ENCODE measurements at places on chromosomes 12 and 14. TPM values are rescaled to one million over a fixed set of nuclear protein-coding genes. Genes with fewer than 3 reads are reported as not detected.

GRCh38 chr12:92108651-92109050 is 37.0 kb downstream of the BTG1 start:
- DNase-seq, result no peak

DNA sequence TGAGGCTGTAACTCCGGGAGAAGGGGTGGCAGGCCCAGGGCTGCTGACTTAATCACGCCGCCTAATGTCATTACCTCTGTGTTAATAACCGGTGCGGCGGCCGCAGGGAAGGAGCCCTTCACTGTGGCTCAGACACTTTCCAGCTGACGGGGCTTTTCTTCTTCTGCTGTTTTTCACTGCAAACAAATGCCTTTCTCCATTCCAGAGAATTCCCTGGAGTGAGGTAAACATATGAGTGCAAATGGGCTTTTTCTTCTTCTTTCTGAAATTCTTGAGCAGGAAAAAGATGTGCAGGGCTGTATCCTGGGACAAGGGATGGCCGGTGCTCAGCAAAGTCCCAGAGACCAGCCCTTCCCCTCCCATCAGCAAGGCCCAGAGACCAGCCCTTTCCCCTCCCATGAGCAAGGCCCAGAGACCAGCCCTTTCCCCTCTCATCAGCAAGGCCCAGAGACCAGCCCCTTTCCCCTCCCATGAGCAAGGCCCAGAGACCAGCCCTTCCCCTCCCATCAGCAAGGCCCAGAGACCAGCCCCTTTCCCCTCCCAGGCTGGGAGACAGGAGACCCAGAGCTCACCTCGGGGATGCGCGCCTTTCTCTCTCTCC is 33.4 kb upstream of the FAM181A start:
- DNase-seq, result no peak

DNA sequence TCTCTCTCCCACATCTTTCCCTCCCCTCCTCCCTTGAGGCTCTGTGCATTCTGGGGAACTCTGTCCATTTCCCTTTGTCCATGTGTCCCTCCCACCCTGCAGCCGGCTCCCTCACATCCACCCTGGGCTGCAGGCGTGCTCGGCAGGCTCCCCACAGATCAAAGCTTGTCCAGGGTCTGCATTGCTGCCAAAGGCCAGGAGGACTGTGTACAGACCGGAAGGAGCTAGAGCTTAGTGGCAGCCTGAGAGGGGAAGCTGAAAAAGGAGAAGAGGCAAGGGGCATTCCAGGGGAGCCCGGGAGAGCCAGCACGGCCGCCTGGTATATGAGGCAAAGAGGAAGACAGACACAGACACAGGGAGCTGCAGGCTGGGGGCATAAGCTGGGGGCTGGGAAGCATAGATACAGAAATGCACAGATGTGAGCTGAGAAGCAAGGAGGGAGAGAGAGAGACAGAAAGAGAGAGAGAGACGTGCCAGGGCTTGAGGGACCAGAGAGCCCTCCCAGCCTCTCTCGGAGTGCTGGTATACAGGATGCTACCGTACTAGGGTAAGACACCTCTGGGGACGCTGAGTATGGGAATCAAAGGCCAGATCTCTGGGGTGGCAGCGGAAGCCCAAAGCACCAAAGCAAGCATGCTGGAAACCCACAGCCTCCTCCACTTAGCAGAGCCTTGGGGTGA is 3.3 kb downstream of the CD4 start:
- DNase-seq, result no peak

GRCh38 chr12:111699-112493 is 45.3 kb downstream of the IQSEC3 start:
- DNase-seq, result no peak

DNA sequence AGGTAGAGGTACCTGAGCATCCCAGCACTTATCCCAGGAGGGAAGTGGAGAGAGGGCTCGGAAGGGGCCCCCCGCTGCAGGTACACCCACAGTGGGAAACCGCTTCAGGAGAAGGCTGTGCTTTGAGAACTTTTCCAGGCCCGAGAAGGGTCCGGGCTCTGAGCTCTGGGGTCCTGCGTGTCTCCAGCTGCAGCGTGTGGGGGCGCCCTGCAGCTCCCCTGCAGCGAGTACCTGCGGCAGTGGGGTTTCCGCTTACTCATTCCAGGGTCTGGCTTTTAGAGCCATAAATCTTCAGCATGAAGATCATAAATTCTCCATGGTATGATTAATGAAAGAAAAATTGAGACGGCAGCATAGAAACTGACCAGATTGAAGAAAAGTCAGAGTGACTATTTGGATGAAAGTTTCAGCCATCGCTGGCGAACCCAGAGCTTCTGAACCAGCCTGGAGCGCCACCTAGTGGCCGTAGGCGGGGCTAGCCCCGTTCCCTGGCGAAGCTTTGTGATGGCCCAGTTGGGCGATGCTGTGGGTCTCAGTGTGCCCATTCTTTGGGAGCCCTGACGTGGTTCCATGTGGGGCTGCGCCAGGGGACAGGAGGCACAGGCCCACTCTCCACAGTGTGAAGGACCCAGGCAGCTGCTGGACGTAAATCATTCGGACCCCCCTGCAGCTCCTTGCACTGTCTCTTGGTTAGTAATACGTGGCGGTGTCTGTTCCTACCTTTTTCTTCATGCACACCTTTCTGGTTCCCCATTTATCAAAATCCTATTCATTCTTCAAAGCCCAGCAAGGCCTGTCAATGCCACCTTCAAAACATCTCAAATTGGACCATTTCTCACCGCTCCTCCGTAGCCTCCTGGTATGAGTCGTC is 198.2 kb downstream of the TSPAN9 start:
- DNase-seq, result no peak

Gene CLEC6A
- not detected for total RNA-seq

All from thoracic aorta (tissue), 2 donors.